ENCODE measurements at places on chromosomes 4 and X. TPM values are rescaled to one million over a fixed set of nuclear protein-coding genes. Genes with fewer than 3 reads are reported as not detected.

The SLITRK2 gene
- total RNA-seq = 0.37 TPM

The KCND1 gene
- 7.2 TPM for total RNA-seq

The ZIC3 gene
- total RNA-seq = 0.69 TPM

The JAKMIP1 gene
- 2.4 TPM for total RNA-seq

The COX7B2 gene
- total RNA-seq = not detected

The CT83 gene
- total RNA-seq = not detected

The CLDN34 gene
- total RNA-seq = not detected

The SCRG1 gene
- total RNA-seq = not detected

The MGARP gene
- 0.69 TPM for total RNA-seq

The NFXL1 gene
- total RNA-seq = 20.2 TPM

The CTAG1A gene
- not detected for total RNA-seq

The GABRE gene
- total RNA-seq = not detected

The LIN54 gene
- 10.9 TPM for total RNA-seq

The TEX11 gene
- total RNA-seq = not detected

The VCX gene
- total RNA-seq = 1.1 TPM

The PPARGC1A gene
- 13.4 TPM for total RNA-seq

The CPE gene
- 253 TPM for total RNA-seq

The IGSF1 gene
- 3.0 TPM for total RNA-seq

The IL13RA2 gene
- not detected for total RNA-seq

The BEND4 gene
- 2.1 TPM for total RNA-seq

The RAI2 gene
- total RNA-seq = 1.4 TPM

The DNAAF6 gene
- total RNA-seq = not detected

The F8A2 gene
- total RNA-seq = not detected

The RASGEF1B gene
- 108 TPM for total RNA-seq

The AKAP17A gene
- 30.8 TPM for total RNA-seq

The MID1 gene
- total RNA-seq = 9.2 TPM

The KLHL4 gene
- 39.9 TPM for total RNA-seq

The PDE5A gene
- 3.2 TPM for total RNA-seq

The PDZD4 gene
- 41.8 TPM for total RNA-seq

The WDFY3 gene
- total RNA-seq = 267 TPM

The KDR gene
- 2.0 TPM for total RNA-seq

The POU3F4 gene
- total RNA-seq = 1.8 TPM

The CCNG2 gene
- 115 TPM for total RNA-seq

The MAP9 gene
- 8.1 TPM for total RNA-seq

The CFAP47 gene
- 0.17 TPM for total RNA-seq

The TRIM60 gene
- not detected for total RNA-seq

The ERVMER34-1 gene
- not detected for total RNA-seq

The CNKSR2 gene
- total RNA-seq = 18.5 TPM

The TLR2 gene
- total RNA-seq = not detected
